Activated naive CD8-positive, alpha-beta T cell treated with anti-CD3 and anti-CD28 coated beads, Interleukin-2, amount 10 ng/mL, durations not matched to agents 7 days and 5 days (primary cell): ENCODE measurements at places on chromosomes 5 and 9.

DNA sequence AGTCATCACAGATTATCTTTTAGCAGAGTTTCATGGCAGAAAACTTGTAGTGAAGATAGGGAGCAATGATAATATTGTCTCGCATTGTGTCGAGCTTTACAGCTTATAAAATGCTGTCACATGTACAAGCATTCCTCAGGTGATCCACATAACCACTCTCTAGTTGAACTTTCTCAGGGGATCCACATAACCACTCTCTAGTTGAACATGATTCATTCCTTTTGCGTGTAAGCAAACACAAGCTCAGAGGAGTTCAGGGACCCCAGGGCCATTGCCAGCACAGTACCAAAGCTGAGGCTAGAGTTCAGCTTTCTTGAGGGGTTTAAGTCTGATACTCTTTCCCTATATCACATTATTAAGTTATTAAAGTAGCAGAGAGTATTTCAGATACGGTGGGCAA is 86.7 kb downstream of the CDH6 start:
- no peaks in the 10 kb centered on the region for H3K4me1 ChIP-seq
- no peaks in the 10 kb centered on the region for H3K36me3 ChIP-seq
- no peak overlapping the region for H3K27ac ChIP-seq

- no peak overlapping the region for H3K27ac ChIP-seq
- no peak overlapping the region for H3K4me3 ChIP-seq
- H3K4me1 ChIP-seq: no peaks in the 10 kb centered on the region
- H3K27me3 ChIP-seq: no peaks in the 10 kb centered on the region
- H3K36me3 ChIP-seq: no peaks in the 10 kb centered on the region
- no peak for DNase-seq
Measured at GRCh38 chr9:136595245-136596153, 49.7 kb upstream of the NOTCH1 start.

- peaks cover 30% of the 10 kb centered on the region for H3K27me3 ChIP-seq
- peaks cover 16% of the 10 kb centered on the region for H3K4me1 ChIP-seq
- H3K27ac ChIP-seq: peak overlapping the region; percentile 22
- H3K36me3 ChIP-seq: peaks cover 4% of the 10 kb centered on the region
- peak overlapping the region; percentile 25 for H3K4me3 ChIP-seq
- DNase-seq: no peak
Measured at GRCh38 chr5:178193251-178193809, 6.2 kb upstream of the GMCL2 start.

DNA sequence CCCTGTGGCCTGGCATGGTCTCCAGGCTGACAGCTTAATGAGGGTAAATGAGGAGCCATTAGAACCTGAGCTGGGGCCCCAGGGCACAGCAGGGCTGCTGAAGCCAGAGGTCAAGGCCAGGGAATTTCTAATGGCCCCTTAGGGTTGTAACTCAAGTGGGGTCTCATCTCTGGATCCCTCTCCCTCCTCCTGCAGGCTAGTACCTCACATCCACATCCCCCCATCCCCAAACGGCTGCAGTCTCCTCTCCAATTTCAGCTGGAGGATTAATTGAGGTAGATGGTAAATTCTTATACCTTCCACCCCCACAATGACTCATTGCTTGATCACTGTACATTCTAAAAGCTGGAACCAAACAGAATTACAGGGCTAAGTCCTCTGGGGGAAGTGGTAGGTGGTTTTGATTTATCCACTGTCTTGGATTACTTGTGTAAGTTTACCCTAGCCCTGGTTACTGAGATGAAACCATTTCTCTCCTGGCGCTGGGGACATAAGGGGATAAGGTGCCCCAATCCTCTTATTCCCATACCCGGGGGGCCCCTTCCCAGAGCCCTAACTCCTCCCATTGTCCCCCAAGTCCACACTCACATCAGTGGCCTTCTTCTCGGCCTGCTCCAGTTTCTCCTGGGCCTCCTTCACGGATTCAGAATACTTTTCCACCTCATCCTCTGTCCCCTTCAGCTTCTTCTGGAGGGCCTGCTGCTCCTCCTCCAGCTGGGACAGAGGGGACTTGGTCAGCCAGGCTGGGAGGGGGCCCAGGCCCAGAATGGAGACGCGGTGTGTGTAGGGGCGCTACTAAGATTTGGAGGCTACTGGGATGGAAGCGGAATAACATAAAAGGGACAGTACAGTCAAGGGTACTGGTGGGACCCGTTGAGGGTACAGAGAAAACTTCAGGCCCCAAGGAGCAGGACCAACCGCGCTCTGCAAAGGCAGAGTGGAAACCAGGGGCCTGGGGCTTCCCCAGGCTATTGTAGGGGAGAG is 875 bp downstream of the TPM2 start:
- H3K4me1 ChIP-seq: peaks cover 12% of the 10 kb centered on the region
- H3K36me3 ChIP-seq: no peaks in the 10 kb centered on the region

DNA sequence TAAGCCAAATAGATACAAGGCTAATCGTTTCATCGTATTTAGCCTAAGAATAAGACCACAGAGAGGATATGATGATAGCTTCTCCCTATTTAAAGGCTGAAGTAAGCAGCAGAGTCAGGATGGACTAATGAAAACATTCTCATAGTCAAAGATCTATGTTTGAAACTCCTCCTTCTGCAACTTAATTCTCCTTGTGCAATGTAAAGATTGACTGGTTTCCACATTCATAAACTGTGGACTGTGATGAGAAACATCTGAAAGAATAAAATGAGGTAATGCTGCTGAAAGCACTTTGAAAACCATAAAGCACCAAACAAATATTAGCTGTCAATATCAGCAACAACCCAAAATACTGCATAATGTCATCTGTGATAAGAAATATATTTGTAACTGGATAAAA is 361.9 kb downstream of the CSNK1G3 start:
- H3K36me3 ChIP-seq: no peaks in the 10 kb centered on the region
- H3K4me3 ChIP-seq: no peak overlapping the region
- no peaks in the 10 kb centered on the region for H3K4me1 ChIP-seq
- H3K27ac ChIP-seq: no peak overlapping the region
- no peak for DNase-seq

DNA sequence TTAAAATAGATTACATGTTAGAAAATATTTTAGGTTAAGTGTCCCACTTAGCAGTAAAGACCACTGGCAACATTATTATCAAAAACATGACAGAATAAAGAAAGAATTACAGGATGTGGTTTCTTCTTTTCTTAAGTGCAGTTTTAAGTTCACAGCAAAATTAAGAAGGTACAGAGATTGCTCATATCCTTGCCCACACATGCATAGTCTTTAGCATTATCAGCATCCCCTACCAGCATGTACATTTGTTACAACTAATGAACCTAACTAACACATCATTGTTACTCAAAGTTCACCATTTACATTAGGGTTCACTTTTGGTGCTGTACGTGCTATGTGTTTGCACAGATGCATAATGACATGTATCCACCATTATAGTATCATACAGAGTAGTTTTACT is 837.7 kb upstream of the CDH9 start:
- H3K27me3 ChIP-seq: no peaks in the 10 kb centered on the region
- no peaks in the 10 kb centered on the region for H3K36me3 ChIP-seq
- H3K4me3 ChIP-seq: no peak overlapping the region

- no peak overlapping the region for H3K27ac ChIP-seq
- no peak overlapping the region for H3K4me3 ChIP-seq
- no peaks in the 10 kb centered on the region for H3K27me3 ChIP-seq
- no peaks in the 10 kb centered on the region for H3K36me3 ChIP-seq
- H3K4me1 ChIP-seq: no peaks in the 10 kb centered on the region
Measured at GRCh38 chr9:82498541-82499317, 510.2 kb downstream of the SPATA31D1 start.

DNA sequence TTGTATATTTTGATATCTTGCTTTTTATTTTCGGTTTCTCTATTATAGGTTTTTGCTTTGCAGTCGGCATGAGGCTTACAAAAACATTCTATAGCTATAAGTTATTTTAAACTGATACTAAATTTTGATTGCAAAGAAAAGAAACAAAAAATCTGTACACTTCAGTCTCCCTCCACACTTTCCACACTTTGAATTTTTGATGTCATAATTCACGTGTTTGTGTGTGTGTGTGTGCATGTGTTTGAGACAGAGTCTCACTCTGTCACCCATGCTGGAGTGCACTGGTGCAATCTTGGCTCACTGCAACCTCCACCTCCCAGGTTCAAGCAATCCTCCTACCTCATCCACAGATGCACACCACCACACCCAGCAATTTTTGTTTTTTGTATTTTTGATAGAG is 124.9 kb downstream of the MRPS30 start:
- peaks cover 2% of the 10 kb centered on the region for H3K4me1 ChIP-seq
- DNase-seq: no peak
- H3K27me3 ChIP-seq: peaks cover 1% of the 10 kb centered on the region

GRCh38 chr9:117795271-117795670 is 91.1 kb downstream of the TLR4 start:
- no peak overlapping the region for H3K27ac ChIP-seq
- no peak overlapping the region for H3K4me3 ChIP-seq
- H3K4me1 ChIP-seq: no peaks in the 10 kb centered on the region
- H3K36me3 ChIP-seq: no peaks in the 10 kb centered on the region
- no peak for DNase-seq

DNA sequence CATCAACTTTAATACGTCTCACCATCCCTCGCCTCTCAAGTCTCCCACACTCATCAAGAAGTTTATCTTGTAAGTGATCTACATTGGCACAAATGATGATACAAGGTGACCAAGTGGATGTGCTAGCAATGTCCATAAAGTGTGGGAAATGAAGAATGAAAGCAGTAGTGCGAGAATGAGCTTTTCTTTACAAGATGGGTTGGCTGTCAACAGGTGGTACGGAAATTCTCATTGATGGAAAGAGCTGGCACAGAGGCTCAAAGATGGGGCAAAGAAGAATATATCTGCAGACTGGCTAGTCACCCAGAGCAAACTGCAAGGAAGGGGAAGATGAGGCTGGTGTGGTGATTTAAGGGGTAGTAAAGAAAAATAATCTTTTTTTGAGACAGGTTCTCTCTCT is 640.8 kb downstream of the MAT2B start:
- no peaks in the 10 kb centered on the region for H3K4me1 ChIP-seq
- no peak overlapping the region for H3K4me3 ChIP-seq
- no peaks in the 10 kb centered on the region for H3K27me3 ChIP-seq
- no peak overlapping the region for H3K27ac ChIP-seq
- DNase-seq: no peak
- H3K36me3 ChIP-seq: no peaks in the 10 kb centered on the region

GRCh38 chr9:77839459-77840140 is 191.5 kb upstream of the GNA14 start:
- no peak for DNase-seq
- H3K27me3 ChIP-seq: no peaks in the 10 kb centered on the region
- no peak overlapping the region for H3K27ac ChIP-seq
- H3K4me3 ChIP-seq: no peak overlapping the region

- H3K4me3 ChIP-seq: no peak overlapping the region
- H3K36me3 ChIP-seq: no peaks in the 10 kb centered on the region
- H3K27ac ChIP-seq: no peak overlapping the region
- H3K27me3 ChIP-seq: peaks cover 19% of the 10 kb centered on the region
- no peaks in the 10 kb centered on the region for H3K4me1 ChIP-seq
Measured at GRCh38 chr5:17221843-17222636, 4.6 kb downstream of the BASP1 start.

GRCh38 chr9:136835932-136836904 is 6.1 kb upstream of the AJM1 start:
- no peaks in the 10 kb centered on the region for H3K27me3 ChIP-seq
- DNase-seq: no peak
- H3K27ac ChIP-seq: no peak overlapping the region
- no peaks in the 10 kb centered on the region for H3K4me1 ChIP-seq
- H3K4me3 ChIP-seq: no peak overlapping the region

DNA sequence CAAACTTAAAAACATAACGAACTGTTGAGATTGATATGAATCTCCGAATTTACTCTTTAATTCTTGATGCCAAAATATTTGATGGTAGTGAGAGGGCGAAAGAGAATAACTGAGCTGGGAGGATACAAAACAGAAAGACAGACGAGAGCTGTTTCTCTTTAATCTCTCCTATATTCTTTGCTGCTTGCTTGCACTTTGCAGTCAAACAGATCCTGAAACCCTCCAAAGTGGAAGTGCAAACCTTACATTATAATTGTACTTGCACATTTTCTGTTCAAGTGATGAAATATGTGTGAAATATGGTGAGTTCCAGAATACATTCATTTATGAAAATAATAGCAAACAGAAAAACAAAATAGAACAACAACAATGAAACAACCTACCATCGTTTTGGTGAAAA is 63.8 kb downstream of the PAM start:
- H3K27me3 ChIP-seq: peaks cover 2% of the 10 kb centered on the region
- H3K27ac ChIP-seq: no peak overlapping the region
- no peak overlapping the region for H3K4me3 ChIP-seq

- no peak overlapping the region for H3K4me3 ChIP-seq
- H3K4me1 ChIP-seq: no peaks in the 10 kb centered on the region
- no peak overlapping the region for H3K27ac ChIP-seq
- H3K27me3 ChIP-seq: peaks cover 7% of the 10 kb centered on the region
Measured at GRCh38 chr9:130337318-130337717, 71.8 kb downstream of the HMCN2 start.
